ENCODE measurements at places on chromosomes 7 and 10.

GRCh38 chr10:31242902-31243301 is 76.1 kb upstream of the ZEB1 start:
- peak; percentile 78 for DNase-seq

DNA sequence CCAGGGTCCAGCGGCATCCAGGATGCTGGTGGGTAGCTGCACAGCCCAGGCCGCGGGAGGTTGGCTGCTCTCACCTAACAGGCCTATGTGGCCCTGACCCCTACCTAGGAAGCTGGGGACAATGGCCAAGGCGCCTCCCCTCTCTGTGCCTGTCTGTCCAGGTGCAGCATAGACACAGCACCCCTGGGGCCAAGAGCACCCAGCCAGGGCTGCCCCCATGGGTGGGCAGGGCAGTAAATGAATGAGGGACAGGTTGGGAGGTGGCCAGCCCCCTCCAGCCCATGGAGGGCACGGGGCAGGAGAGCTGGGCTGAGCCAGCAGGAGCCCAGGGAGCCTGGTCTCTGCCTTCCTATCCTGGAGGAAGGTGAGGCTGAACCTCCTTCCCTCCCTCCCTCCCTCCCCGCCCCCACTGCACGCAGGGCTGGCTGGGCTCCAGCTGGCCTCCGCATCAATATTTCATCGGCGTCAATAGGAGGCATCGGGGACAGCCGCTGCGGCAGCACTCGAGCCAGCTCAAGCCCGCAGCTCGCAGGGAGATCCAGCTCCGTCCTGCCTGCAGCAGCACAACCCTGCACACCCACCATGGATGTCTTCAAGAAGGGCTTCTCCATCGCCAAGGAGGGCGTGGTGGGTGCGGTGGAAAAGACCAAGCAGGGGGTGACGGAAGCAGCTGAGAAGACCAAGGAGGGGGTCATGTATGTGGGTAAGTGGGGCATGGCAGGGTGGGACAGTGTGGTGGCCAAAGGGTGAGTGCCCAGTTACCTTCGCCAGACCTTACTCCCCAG is at the start of gene SNCG:
TSS of gene SNCG (plus strand) at position 484 of the 785 bp plus-strand sequence. CDS start at position 583, 99 bp downstream.
- peak; percentile 30 for DNase-seq

DNA sequence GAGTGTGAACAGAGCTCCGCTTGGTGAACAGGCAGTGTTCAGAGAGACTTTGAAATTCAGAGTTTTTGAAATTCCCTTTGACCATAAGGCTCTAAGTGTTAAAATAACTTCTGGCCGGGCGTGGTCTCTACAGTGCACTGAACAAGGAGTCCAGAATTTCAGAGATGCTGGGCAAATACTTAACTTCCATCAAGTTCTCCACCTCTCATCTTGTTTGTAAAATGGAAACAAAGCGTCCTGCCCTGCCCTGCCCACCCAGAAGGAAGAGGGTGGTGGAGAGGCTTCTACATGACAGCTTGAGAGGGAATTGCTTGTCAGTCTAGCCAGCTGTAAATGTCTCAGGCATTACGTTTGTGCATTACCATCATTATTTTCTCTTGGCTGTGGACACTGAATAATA is 102.6 kb downstream of the RGS10 start:
- no peak for DNase-seq

GRCh38 chr7:45716380-45717203 is 142.4 kb downstream of the ADCY1 start:
- DNase-seq, result peak; percentile 31

- no peak for DNase-seq
Measured at GRCh38 chr7:36929791-36930190, 205.5 kb upstream of the AOAH start.

DNA sequence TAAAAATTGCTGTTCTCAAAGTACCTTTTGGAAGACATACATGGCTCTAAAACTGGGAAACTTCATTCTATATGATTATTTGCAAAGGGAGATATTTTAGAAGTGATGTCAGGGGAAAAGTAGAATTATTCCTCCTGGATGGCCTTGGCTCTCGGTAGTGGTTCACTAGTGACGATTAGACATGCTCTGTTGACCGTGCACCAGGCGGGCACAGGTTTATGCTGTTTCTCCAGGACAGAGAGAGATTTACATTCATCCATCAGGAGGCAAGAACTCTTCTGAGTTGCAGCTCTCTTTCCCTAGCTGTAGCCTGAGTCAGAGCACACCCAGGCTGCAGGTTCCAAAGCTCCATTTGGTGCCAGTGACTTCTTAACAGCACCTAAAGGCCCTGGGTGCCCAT is 184.9 kb upstream of the WDR11 start:
- no peak for DNase-seq

GRCh38 chr10:115941361-115941771 is 331.6 kb downstream of the GFRA1 start:
- no peak for DNase-seq

GRCh38 chr10:71246591-71247413 is 34.4 kb downstream of the UNC5B start:
- no peak for DNase-seq

GRCh38 chr7:6128205-6128604 is 97.0 kb downstream of the ANKRD61 start:
- no peak for DNase-seq

- DNase-seq, result no peak
Measured at GRCh38 chr10:43073721-43074120, 3.1 kb upstream of the RET start.

- DNase-seq, result peak; percentile 8
Measured at GRCh38 chr7:15723841-15724240, 37.4 kb upstream of the MEOX2 start.

DNA sequence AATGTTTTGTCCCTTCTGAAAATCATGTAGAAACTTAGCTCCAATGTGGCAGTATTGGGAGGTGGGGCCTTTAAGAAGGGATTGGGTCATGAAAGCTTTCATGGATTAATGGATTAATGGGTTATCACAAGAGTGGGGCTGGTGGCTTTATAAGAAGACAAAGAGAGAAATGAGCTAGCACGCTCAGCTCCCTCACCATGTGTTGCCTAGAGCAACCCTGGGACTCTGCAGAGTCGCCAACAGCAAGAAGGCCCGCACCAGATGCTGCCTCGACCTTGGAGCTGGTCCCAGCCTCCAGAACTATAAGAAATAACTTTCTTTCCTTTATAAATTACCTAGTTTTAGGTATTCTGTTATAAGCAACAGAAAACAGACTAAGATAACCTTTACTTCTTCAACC is 74.9 kb upstream of the HECW1 start:
- DNase-seq, result peak; percentile 30

- no peak for DNase-seq
Measured at GRCh38 chr7:122864838-122865237, 21.4 kb downstream of the CADPS2 start.

DNA sequence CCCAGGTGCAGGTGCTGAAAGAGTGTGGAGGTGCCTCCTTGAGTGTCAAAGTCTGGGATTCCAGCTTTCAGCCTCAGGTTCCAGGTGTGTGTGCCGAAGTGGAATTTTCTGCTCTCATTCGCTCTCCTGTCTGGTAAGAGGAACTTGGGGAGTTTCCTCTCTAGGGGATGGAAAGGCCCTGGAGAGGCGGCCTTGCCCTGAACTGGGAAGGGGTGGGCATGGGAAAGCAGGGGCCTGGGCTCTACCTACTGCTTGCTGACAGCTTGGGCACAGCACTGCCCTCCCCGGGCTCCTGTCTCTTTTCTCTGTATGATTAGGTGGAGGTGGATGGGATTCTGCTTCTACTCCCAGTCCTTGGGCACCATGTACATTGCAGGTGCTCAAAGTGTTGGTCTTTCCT is 192.8 kb downstream of the ZNF716 start:
- DNase-seq, result no peak

- DNase-seq, result no peak
Measured at GRCh38 chr7:129719980-129720732, 108.6 kb downstream of the NRF1 start.

DNA sequence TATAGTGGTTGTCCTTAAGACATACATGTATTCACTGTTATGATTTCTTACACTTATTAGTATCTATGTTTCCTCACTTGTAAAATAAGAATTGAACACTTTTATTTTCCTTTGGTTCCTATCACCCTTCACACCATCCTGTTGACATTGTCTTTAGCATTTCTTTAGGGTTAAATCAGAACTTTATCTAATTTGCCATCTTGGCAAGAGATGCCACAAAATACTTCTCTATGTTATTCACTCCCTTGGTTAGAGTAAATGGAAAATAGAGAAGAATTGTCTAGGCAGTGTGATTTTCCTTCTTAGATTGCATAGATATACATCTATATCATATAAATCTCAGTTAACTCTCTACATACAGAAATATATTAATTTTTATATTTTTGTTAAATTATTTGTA is 204.7 kb downstream of the SEMA3D start:
- DNase-seq, result no peak

DNA sequence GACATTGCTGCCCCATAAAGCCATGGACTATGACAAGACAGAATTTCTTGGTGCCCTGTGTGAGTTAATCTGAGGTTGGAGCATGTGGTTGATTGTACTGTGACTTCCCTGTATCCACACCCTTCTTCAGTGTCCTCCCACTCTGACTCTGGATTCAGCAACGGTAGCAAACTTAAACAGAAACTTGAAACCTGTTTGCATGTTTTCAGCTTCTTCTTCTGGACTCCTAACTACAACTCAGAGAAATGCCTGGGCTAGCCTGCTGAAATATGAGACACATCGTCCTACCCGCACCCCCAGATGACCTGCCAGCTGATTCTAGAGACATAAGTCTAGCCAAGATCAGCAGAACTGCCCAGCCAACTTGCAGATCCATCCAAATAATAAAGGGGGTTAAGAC is 78.4 kb downstream of the IPMK start:
- peak; percentile 42 for DNase-seq

GRCh38 chr10:77716458-77717317 is 79.1 kb upstream of the KCNMA1 start:
- DNase-seq, result peak; percentile 20

DNA sequence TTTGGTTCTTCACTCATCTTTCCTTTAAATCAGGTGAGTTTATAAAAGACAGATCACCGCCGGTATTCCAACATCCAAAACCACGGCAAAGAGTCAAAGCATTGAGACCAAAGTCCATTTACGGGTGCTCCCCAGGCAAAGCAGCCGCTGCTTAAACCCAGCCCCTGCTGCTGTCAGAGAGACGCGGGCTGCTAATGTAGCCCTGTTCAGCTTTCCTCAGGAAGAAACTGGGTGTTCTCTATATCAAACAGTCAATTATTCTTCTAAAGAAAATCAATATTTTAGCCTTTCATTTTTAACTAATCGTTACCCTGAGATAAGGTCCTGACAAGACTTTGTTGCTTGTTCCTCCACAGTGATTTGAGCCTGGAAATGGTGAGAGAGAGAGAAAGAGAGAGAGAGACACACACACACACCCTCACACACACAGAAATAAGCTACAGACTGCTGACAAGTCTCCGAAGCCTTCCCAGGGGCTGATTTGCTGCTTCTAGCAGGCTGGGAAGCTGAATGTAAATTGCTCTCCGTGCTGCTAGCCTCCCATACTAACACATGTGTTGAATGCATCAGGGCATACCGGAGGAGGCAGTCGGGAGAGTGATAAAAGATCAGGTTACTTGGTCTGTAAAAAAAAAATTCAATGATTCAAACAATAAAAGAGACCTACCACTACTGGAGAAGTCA is 183.0 kb upstream of the ANK3 start:
- peak; percentile 37 for DNase-seq
